ENCODE measurements at places on chromosomes 3 and 15. TPM values are rescaled to one million over a fixed set of nuclear protein-coding genes. Genes with fewer than 3 reads are reported as not detected.
A peak's percentile ranks its signal among the peaks of the same experiment; 100 is the strongest.

The UBE2Q2 gene
- total RNA-seq: 34.1 TPM

The RPL29 gene
- 782 TPM for total RNA-seq

The SLC12A1 gene
- total RNA-seq: not detected

The NLGN1 gene
- total RNA-seq: 2.2 TPM

The AMOTL2 gene
- total RNA-seq: 140 TPM

GRCh38 chr15:57440799-57441198, 64.5 kb downstream of the CGNL1 start:
- DNase-seq: no peak
- peaks cover 4% of the 10 kb centered on the region for H3K4me1 ChIP-seq
- H3K36me3 ChIP-seq: no peaks in the 10 kb centered on the region
- H3K4me3 ChIP-seq: no peak overlapping the region
- no peak overlapping the region for H3K27ac ChIP-seq

DNA sequence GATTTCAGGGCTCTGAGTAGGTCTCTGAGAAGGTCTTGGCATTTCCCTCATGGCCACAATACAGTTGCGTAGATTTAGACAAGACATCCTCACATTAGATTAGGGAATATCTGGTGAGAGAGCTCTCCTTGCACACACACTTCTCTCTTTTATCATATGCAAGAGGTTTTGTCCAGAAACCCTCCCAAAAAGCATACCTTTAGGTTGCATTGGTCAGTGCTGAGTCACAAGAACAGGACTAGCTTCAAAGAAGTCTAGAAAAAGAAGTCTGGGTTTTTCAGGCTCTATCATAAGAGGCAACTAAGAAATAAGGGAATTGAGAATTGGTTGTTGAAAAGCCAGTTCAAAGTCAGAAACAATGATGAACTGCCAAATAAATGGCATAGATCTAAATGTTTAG, 40.1 kb upstream of the MITF start:
- H3K4me1 ChIP-seq: peaks cover 7% of the 10 kb centered on the region
- no peak overlapping the region for H3K4me3 ChIP-seq
- H3K27ac ChIP-seq: no peak overlapping the region
- no peaks in the 10 kb centered on the region for H3K27me3 ChIP-seq
- H3K36me3 ChIP-seq: no peaks in the 10 kb centered on the region

GRCh38 chr3:114383875-114384557, 90.2 kb downstream of the TIGIT start:
- no peaks in the 10 kb centered on the region for H3K27me3 ChIP-seq
- no peaks in the 10 kb centered on the region for H3K4me1 ChIP-seq
- no peaks in the 10 kb centered on the region for H3K36me3 ChIP-seq

DNA sequence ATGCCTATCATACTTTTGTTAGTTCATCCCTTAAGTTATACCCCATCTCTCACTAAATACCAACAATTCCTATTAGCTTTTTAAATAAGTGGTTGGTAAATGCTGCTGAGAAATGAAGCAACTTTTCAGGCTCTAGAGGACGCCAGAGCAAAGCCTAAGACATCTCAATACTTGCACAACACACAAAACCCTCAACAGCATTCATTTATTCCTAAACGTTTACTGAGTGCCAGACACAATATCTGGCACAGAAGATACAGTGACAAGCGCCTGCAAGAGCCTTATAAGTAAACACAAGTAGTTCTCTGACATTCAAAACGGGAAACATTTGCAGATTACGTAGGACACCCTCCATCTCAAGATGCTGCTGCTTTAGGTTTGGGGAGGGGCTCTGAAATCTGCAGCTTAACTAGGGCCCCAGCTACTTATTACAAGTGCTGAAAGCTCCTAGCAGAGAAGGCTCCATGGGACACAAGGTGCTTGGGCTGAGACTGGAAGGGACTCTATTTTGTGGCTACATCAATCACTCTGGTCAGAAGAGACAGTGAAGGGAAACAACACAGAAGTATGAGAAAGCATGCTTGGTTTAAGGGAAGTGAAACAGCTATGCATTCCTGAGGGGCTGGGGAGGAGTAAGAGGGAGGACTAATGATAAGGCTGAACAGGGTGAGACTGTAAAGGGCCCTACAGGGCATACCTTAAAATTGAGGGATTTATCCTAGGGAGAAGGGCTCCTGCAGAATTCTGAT, 311.3 kb downstream of the PLCL2 start:
- no peak overlapping the region for H3K4me3 ChIP-seq
- H3K27me3 ChIP-seq: no peaks in the 10 kb centered on the region
- no peaks in the 10 kb centered on the region for H3K4me1 ChIP-seq
- DNase-seq: no peak

DNA sequence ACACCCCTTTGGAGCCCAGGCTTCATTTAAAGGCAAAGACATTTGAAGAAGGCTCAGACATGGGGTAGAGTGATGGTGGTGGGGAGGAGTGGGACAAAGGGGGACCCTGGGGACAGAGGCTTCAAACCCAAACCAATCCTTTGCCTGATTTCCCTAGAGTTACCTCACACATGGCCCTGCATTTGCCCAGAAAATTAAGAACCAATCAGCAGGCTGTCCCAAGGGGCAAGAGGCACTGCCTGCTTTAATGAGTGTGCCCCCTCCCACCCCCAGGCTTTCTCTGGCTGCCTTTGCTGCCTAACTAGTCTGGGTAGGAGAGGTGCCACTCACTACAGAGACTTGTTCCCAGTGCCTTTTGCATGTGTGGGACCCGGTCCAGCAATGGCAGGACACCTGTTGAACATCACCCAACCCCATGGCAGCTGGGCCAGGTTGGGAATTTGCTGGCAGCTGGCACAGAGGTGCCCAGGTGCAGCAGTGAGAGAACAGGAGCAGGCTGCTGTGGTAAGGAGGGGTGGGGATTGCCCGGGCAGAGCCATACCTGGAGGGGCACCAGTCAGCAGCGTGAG, 38.4 kb downstream of the CCDC33 start:
- DNase-seq: no peak
- peaks cover 100% of the 10 kb centered on the region for H3K27me3 ChIP-seq
- H3K4me3 ChIP-seq: no peak overlapping the region
- no peaks in the 10 kb centered on the region for H3K36me3 ChIP-seq
- no peaks in the 10 kb centered on the region for H3K4me1 ChIP-seq

- H3K27ac ChIP-seq: no peak overlapping the region
- no peak overlapping the region for H3K4me3 ChIP-seq
- no peaks in the 10 kb centered on the region for H3K27me3 ChIP-seq
- DNase-seq: no peak
- H3K4me1 ChIP-seq: peaks cover 11% of the 10 kb centered on the region
Measured at GRCh38 chr3:5757213-5757804, 569.8 kb downstream of the EDEM1 start.

DNA sequence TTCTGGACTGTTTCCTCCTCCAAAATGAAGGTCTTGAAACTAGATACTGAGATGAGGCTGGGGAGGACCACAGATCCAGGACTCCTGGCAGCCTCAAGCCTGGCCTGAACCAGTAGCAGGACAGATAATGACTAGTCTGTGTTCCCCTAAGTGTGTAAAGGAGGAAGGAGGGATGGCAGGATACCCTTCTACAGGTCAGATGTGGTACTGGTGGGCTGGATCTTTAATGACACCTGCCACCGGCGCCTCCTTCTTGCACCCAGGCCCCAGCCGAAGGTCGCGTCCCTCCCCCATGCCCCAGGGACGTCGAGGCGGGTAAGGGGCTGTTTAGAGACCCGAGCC, 556 bp downstream of the USP19 start:
- peak overlapping the region; percentile 73 for H3K4me3 ChIP-seq
- H3K27ac ChIP-seq: no peak overlapping the region
- DNase-seq: no peak
- peaks cover 52% of the 10 kb centered on the region for H3K36me3 ChIP-seq

DNA sequence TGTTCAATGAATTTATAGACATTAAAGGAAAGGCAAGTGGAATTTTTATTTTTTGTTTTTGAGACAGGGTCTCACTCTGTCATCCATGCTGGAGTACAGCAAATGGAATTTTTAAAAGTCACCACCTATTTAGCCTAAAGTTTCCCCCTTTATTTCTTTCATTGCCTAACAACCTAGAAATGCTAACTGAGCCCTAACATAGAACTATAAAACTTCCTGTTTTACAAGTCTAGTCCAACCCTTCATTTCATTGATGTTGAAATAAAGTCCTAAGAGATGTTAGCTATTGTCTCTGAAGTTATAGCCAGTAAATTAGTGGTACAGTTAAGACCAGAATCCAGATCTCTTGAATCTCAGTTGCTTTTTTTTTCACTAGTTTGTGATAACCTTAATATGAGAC, 39.0 kb downstream of the MAPK6 start:
- no peak overlapping the region for H3K4me3 ChIP-seq
- H3K27ac ChIP-seq: no peak overlapping the region
- no peaks in the 10 kb centered on the region for H3K27me3 ChIP-seq
- peaks cover 13% of the 10 kb centered on the region for H3K36me3 ChIP-seq
- no peak for DNase-seq
